Thymus (tissue), 14 donors: ENCODE measurements at places on chromosomes 6 and 20. TPM values are rescaled to one million over a fixed set of nuclear protein-coding genes. Genes with fewer than 3 reads are reported as not detected.
A peak's percentile ranks its signal among the peaks of the same experiment; 100 is the strongest.

GRCh38 chr6:167005350-167006159, 6.4 kb downstream of the CEP43 start:
- DNase-seq, result no peak
- peaks cover 3% of the 10 kb centered on the region for H3K4me1 ChIP-seq

- no peak overlapping the region for H3K4me3 ChIP-seq
- no peak for DNase-seq
- H3K4me1 ChIP-seq, result peaks cover 20% of the 10 kb centered on the region
Observed at GRCh38 chr6:33840048-33840926, 36.5 kb upstream of the MLN start.

GRCh38 chr6:32839356-32839755, 817 bp upstream of the TAP2 start:
- no peak for DNase-seq
- H3K4me3 ChIP-seq, result no peak overlapping the region
- peaks cover 68% of the 10 kb centered on the region for H3K4me1 ChIP-seq
- peak overlapping the region; percentile 55 for H3K27ac ChIP-seq

DNA sequence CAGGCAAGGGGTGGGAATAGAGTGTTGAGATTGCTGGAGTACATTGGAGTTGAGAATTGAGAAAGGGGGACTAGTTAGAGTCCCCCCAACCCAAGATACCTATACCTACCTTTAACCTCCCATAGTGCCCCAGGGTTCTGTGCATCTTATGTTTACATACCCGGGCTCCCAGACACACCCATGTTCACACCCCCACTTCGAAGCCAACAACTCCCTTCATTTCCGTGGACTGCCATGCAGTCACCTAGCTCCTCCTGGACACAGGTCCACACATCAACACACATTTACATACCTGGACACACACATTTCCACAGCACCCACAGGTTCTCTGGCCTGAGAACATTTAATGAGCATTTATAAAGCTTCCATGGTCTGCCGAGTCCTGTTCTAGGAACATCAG, 5.1 kb downstream of the TMEM63B start:
- H3K4me3 ChIP-seq, result no peak overlapping the region
- no peak overlapping the region for H3K27ac ChIP-seq
- DNase-seq, result no peak
- peaks cover 6% of the 10 kb centered on the region for H3K4me1 ChIP-seq
- no peaks in the 10 kb centered on the region for H3K27me3 ChIP-seq
- peaks cover 8% of the 10 kb centered on the region for H3K36me3 ChIP-seq

DNA sequence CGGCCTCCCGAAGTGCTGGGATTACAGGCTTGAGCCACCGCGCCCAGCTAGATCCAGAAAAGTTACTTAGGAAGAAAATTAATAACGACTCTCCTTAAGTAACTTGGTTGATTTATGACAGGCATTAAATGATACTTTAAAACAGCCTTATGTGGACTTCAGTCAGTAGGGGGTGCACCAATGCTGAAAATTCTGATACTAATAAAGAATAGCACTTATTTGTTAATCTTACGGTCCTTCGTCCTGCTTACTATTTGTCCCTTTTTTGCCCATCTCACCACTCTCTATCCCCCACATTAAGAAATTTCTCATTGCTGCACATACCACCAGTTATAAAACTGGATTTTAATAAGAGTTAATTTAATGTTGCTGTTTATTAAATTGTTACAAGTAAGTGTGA, 12.7 kb upstream of the PRELID3B start:
- no peak overlapping the region for H3K27ac ChIP-seq
- no peak overlapping the region for H3K4me3 ChIP-seq

GRCh38 chr20:58871533-58872102, 19.1 kb downstream of the GNAS start:
- H3K4me3 ChIP-seq, result no peak overlapping the region
- H3K4me1 ChIP-seq, result peaks cover 2% of the 10 kb centered on the region
- no peaks in the 10 kb centered on the region for H3K36me3 ChIP-seq
- H3K27ac ChIP-seq, result no peak overlapping the region

DNA sequence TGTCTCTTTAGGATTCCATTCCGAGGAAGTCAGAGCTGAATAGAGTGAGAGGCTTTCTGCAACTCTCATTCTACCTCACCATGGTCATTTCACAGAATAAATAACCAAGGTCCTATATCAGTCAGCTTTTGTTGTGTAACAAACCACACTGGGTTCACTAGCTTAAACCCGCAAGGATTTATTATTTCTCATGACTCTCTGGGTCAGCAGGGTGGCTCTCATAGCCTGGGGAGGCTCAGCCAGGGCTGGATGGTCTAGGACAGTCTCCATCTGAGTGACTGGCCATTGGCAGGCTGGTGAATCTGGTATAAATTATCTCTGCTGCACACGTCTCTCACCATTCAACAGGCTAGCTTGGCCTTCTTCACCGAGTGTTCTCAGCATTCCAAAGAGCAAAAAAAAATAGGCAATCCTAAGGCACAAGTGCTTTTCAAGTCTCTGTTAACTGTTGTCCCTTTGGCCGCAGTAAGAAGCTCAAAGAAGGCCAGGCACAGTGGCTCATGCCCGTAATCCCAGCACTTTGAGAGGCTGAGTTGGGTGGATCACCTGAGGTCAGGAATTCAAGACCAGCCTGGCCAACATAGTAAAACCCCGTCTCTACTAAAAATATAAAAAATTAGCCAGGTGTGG, 39.7 kb downstream of the ISM1 start:
- no peak overlapping the region for H3K4me3 ChIP-seq
- peaks cover 38% of the 10 kb centered on the region for H3K4me1 ChIP-seq
- no peak for DNase-seq
- no peaks in the 10 kb centered on the region for H3K27me3 ChIP-seq
- H3K36me3 ChIP-seq, result no peaks in the 10 kb centered on the region

- H3K27ac ChIP-seq, result no peak overlapping the region
- H3K4me3 ChIP-seq, result no peak overlapping the region
- no peak for DNase-seq
- H3K27me3 ChIP-seq, result peaks cover 79% of the 10 kb centered on the region
- peaks cover 58% of the 10 kb centered on the region for H3K4me1 ChIP-seq
Observed at GRCh38 chr6:6005051-6006005, 1.4 kb downstream of the NRN1 start.

- H3K27ac ChIP-seq, result no peak overlapping the region
- no peaks in the 10 kb centered on the region for H3K36me3 ChIP-seq
- DNase-seq, result no peak
- H3K4me3 ChIP-seq, result no peak overlapping the region
Observed at GRCh38 chr6:126337323-126337722, 2.6 kb upstream of the CENPW start.

DNA sequence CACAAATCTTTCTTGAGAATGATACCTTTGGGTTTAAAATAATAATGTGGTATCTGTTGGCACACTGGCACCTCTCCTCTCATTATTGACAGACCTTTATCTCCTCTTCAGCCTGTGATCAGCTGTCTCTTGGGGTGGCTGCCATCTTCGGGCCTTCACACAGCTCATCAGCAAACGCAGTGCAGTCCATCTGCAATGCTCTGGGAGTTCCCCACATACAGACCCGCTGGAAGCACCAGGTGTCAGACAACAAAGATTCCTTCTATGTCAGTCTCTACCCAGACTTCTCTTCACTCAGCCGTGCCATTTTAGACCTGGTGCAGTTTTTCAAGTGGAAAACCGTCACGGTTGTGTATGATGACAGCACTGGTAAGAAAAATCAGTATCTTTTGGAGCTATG, 232.8 kb downstream of the GRIK2 start:
- H3K27me3 ChIP-seq, result no peaks in the 10 kb centered on the region
- no peak for DNase-seq
- H3K4me1 ChIP-seq, result no peaks in the 10 kb centered on the region

DNA sequence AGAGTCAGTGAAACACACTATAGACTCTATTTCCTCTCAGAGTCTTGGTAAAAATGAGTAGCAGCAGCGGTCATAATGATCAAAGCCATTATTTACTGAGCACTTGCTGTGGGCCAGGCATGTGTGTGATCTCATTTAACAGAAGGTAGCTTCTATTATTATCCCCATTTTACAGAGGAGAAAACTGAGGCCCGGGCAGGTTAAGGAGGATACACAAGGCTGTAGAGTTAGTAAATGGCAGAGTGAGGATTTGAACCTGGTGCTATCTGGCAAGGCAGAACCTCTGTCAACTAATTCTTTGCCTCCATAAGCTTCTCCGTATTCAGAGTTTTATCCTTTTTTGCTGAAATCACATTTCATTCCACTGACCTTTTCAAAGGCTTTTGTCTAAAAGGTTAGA, 122.2 kb upstream of the SALL4 start:
- no peak for DNase-seq
- no peaks in the 10 kb centered on the region for H3K27me3 ChIP-seq
- H3K27ac ChIP-seq, result no peak overlapping the region
- no peak overlapping the region for H3K4me3 ChIP-seq

GRCh38 chr6:26241033-26241895, 123.7 kb upstream of the BTN3A2 start:
- H3K27me3 ChIP-seq, result no peaks in the 10 kb centered on the region
- peak overlapping the region; percentile 97 for H3K27ac ChIP-seq
- peak overlapping the region; percentile 58 for H3K4me3 ChIP-seq
- DNase-seq, result no peak
- no peaks in the 10 kb centered on the region for H3K36me3 ChIP-seq
- peaks cover 4% of the 10 kb centered on the region for H3K4me1 ChIP-seq

DNA sequence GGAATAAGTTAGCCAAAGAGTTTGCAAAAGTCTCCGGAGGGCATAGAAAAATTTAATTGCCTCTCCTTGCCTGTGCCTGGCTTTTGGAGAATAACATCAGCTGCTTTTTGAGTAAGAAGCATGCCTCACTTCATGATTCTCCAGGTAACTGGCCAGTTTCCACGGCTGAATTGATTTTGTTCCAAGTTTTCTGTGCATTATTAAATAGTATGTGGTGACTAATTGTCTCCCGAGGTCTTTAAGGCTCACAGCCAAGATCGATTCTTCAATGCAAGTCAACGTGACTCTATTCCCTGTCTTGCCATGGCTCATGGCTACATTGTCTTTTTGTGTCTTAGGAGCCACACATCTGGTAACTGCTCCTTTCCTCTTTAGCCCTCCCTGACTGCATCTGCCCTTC, 54.2 kb downstream of the CNR1 start:
- DNase-seq, result no peak
- H3K27ac ChIP-seq, result no peak overlapping the region
- no peaks in the 10 kb centered on the region for H3K27me3 ChIP-seq
- no peaks in the 10 kb centered on the region for H3K36me3 ChIP-seq
- no peaks in the 10 kb centered on the region for H3K4me1 ChIP-seq
- H3K4me3 ChIP-seq, result no peak overlapping the region

- no peak for DNase-seq
- H3K27me3 ChIP-seq, result peaks cover 68% of the 10 kb centered on the region
- H3K27ac ChIP-seq, result no peak within 1 kb of the TSS
- H3K36me3 ChIP-seq, result no peaks in the 10 kb centered on the region
- H3K4me3 ChIP-seq, result no peak within 1 kb of the TSS
Observed at GRCh38 chr6:30113003-30113759, at the start of gene TRIM31. TRIM31 (minus strand) TSS chr6:30113090; CDS start chr6:30112805, 285 bp downstream.

DNA sequence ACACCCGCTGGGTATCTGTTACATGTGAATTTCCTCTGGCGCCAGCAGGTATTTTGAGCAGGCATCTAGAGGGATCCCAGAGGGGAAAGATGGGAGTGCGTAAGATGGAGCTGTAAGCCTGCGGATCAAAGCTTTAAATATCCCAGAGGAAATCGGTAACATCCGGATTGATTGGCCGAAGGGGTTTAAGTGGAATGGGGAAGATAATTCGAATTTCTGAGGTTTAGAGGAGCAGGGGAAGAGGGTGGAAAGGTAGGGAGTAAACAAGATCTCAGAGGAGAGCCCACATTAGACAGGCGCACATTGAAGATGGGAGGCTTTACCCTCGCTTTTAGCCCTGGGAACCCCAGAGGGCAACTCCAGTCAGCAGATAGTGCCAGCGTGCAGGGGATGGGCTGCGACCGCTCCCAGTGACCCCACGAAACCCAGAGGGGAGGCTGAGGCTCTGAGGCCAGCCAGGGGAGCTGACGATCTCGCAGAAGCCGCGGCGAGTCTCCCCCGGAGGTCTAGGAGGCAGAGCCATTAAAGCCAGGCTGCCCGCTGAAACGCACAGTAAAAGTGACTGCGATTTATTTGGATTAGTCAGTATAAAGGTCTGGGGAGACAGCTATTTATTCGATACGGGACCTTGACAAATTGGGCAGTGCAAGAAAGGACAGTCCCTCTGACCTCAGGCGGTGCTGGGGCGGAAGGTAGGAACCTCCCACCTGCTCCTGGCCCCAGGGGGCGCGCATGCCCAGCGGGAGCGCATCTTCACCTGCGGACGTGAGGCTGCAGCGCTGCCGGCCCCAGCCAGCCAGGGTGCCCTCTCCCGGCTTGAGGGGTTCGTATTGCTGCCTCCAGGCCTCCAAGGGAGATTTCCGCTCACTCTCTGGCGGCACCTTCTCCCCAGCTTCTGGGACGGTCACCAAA, 34.3 kb upstream of the TCF21 start:
- H3K4me1 ChIP-seq, result no peaks in the 10 kb centered on the region
- peaks cover 20% of the 10 kb centered on the region for H3K27me3 ChIP-seq

- H3K4me1 ChIP-seq, result no peaks in the 10 kb centered on the region
- H3K4me3 ChIP-seq, result no peak overlapping the region
- H3K36me3 ChIP-seq, result no peaks in the 10 kb centered on the region
Observed at GRCh38 chr6:22222469-22222868, 74.4 kb downstream of the PRL start.

DNA sequence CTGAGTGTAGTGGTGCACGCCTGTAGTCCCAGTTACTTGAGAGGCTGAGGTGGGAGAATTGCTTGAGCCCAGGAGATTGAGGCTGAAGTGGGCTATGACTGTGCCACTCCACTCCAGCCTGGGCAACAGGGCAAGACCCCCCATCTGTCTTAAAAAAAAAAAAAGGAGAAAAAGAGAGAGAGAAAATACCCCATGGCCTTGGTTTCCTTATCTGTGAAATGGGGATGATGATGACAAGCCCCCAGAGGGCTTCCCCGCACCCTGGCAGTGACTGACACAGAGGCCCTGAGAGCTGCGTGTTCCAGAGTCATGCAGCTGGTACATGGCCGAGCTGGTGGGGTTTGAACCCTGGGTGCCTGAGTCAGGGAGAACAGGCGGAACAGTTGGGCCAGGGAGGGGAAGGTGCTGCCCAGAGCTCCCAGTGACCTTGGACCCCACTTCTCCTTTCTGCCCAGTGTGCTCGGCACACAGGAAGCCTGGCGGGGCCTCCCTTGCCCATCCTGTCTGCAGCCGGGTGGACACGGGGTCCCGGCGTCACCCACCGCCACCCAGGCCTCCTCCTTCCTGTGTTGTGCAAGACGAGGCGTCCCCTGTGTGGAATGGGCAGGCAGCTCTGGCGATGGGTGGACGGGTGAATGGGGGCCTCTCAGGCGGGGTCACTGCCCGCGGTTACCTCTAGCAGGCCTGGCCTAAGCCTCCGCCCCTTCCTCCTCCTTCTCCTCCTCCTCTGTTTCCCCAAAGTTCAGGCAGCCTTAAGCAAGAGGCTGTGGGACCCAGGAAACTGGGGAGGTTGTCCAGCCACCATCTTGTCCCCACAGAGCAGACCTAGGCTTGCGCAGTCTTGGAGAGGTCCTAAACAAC, 84.2 kb downstream of the CEBPB start:
- no peaks in the 10 kb centered on the region for H3K36me3 ChIP-seq
- H3K4me1 ChIP-seq, result no peaks in the 10 kb centered on the region
- H3K4me3 ChIP-seq, result no peak overlapping the region

- H3K27me3 ChIP-seq, result no peaks in the 10 kb centered on the region
- peak overlapping the region; percentile 91 for H3K27ac ChIP-seq
- no peak overlapping the region for H3K4me3 ChIP-seq
- no peak for DNase-seq
Observed at GRCh38 chr6:42368181-42368580, 83.5 kb downstream of the TRERF1 start.

Gene KIAA0408
- total RNA-seq, result 0.52 TPM

Gene GJA10
- total RNA-seq, result 0.05 TPM
